ENCODE measurements at places on chromosomes 11 and 22.

DNA sequence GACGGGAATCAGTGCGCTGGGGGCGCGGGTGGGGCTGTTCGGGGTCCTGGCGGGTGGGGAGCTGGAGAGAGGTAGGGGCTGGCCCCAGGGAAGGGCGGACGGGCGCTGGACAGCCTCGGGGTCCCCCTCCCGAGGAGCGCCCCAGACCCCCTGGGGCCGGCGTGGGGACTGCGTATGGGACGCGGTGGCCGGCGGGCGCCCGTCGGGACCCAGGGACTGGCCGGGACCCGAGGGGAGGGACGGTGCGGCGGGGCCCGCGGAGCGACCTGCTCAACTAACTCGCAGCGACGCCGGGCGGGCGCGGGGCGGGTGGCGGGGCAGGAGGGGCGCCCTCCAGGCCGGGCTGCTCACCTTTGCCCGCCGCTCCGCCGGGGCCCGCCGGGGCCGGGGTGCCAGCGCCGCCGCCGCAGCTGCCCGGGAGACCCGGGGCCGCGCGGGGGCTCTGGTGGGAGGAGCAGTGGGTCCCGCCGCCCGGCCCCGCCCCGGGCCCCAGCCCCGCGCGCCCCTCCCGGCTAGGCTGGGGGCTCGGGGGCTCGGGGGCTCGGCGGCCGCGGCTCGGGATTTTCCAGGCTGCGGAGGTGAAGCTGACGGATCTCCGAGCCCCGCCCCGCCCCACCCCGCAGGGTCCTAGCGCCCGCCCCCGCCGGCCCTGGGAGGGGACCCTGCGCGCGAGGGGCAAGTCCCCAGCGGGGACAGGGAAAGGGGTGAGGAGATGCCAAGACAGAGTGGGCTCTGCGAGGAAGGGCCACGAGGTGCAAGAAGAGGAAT lies 12.3 kb downstream of the STARD10 start:
- DNase-seq = peak; percentile 54

DNA sequence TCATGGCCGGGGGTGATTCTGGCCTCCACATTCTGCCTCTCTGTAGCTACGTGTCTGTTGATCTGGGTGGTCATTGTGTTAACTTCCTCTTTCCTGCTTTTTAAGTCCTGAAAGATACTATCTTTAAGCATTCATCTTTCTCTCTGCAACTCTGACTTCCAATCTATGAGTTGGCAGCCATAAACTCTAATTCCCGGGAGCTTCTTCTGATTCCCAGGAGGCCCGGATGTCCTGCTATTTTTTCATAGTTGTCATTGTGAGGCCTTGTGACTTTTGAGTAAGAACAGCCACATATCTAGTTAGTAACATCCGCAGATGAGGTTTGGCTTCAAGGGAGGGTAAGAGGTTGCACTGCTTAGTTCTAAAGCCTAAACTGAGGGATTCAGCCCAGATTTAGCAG lies 107.8 kb downstream of the SYN3 start:
- DNase-seq = no peak

DNA sequence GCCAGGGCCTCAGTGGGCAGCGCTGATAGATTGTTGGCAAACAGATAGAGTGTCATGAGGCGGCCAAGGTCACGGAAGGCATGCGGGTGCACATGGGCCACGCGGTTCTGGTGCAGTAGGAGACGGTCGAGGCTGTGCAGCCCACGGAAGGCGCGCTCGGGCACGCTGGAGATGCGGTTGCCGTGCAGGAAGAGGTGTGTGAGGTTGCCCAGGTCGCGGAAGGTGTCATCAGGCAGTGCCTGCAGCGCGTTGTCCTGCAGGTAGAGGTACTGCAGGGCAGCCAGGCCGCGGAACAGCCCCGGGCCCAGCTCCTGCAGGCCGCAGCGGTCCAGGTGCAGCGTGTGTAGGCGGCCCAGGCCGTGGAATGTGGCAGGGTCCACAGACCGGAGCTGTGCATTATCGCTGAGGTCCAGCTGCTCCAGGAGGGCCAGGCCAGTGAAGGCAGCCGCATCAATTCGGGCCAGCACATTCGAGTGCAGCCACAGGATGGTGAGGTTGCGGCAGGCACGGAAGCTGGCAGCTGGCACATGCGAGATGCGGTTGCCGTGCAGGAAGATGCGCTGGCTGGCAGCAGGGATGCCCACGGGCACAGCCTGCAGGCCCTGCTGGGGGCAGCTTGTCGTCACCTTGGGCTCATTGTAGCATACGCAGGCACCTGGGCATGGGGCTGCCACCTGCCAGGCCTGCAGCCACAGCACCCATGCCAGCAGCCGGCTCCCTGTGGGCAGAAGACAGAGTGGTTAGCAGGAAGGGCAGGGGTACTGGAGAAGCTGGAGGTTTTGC lies 25.5 kb downstream of the RTN4R start:
- DNase-seq = peak; percentile 19

GRCh38 chr11:119537306-119538253 lies 114.6 kb upstream of the THY1 start:
- no peak for DNase-seq

- no peak for DNase-seq
Measured at GRCh38 chr22:48822278-48823233, 1005.1 kb downstream of the BRD1 start.

- DNase-seq = no peak
Measured at GRCh38 chr11:58928107-58928499, 11.2 kb upstream of the GLYATL1 start.

GRCh38 chr22:49850021-49850911 lies 3.4 kb upstream of the ZBED4 start:
- DNase-seq = no peak

- DNase-seq = no peak
Measured at GRCh38 chr11:61918251-61918937, 1.0 kb upstream of the RAB3IL1 start.

DNA sequence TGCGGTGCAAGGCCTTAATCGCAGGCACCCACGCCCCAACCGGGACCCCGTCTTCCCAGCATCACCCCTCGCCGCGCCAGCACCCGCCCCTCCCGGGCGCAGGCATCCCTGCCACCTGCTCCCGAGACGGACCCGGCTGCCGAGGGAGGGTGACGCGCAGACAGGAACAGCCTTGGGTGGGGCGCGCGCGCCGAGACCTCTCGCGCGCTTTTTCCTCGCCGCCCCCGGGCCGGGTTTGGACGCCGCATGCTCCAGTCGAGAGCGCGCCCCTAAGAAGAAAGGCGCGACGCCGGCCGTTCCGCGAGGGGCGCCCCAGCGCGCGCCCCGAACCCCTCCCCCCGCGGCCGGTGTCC lies 504 bp downstream of the CFL1 start:
- DNase-seq = no peak

- DNase-seq = no peak
Measured at GRCh38 chr11:128453444-128454336, 133.7 kb downstream of the ETS1 start.

- no peak for DNase-seq
Measured at GRCh38 chr11:130551388-130551787, 102.9 kb downstream of the ADAMTS15 start.

GRCh38 chr11:35236667-35237003 lies 97.7 kb downstream of the CD44 start:
- DNase-seq = no peak

DNA sequence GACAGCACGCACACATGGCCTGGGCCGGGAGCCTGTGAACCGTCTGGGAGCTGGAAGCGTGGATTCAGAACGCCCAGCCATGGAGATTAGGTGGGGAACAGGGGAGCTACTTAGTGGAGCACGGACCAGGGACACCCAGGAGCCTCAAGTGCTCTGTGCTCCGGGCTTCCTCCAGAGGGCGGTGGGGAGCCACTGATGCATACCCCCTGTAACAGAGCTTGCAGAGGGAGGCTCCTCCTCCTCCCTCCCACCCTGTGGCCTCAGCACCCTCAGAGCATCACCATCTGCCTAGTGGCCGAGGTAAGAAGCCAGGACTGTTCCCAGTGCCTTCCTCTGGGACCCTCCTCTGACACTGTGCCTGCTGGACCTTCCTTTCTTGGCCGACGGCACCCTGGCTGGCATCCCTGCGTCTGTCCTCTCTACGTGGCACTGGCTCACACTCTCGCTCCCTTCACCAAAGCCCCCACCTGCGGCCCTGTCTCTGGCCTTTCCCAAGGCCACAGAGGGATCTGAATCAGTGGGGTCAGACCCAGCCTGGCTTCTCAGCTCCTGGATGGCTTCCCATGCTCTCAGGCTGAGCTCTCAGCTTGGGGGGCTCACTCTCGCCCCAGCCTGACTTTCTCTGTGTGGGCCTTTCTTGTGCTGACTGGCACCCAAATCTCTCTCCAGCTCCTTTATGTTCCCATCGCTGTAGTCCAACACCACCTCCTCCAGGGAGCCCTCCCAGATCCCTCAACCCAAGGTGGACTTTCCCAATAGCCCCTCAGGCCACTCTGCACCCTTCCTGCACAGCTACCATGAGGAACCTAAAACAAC lies 780.9 kb downstream of the BRD1 start:
- peak; percentile 42 for DNase-seq

DNA sequence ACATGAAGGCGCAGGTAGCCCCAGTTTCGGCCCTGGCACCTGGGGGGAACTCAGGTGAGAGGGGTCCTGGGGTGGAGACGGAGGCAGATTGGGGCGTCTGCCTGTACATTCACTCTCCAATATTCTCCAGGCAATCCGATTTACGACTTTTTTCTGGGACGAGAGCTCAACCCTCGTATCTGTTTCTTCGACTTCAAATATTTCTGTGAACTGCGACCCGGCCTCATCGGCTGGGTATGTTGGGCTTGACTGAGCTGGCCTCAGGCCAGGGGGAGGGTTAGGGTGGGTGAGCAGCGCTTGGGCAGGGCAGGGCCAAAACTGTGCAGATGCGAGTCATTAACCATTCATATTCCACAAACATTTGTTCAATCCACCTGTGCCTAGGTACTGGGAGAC lies 1.7 kb downstream of the TM7SF2 start:
- no peak for DNase-seq

- DNase-seq = no peak
Measured at GRCh38 chr11:9530020-9530621, 43.3 kb upstream of the WEE1 start.
